ENCODE measurements at places on chromosomes 2 and 18.

- DNase-seq, result no peak
Measured at GRCh38 chr18:42029092-42029491, 74.1 kb downstream of the PIK3C3 start.

- DNase-seq, result peak; percentile 76
Measured at GRCh38 chr18:69951182-69951581, 3.5 kb upstream of the CD226 start.

DNA sequence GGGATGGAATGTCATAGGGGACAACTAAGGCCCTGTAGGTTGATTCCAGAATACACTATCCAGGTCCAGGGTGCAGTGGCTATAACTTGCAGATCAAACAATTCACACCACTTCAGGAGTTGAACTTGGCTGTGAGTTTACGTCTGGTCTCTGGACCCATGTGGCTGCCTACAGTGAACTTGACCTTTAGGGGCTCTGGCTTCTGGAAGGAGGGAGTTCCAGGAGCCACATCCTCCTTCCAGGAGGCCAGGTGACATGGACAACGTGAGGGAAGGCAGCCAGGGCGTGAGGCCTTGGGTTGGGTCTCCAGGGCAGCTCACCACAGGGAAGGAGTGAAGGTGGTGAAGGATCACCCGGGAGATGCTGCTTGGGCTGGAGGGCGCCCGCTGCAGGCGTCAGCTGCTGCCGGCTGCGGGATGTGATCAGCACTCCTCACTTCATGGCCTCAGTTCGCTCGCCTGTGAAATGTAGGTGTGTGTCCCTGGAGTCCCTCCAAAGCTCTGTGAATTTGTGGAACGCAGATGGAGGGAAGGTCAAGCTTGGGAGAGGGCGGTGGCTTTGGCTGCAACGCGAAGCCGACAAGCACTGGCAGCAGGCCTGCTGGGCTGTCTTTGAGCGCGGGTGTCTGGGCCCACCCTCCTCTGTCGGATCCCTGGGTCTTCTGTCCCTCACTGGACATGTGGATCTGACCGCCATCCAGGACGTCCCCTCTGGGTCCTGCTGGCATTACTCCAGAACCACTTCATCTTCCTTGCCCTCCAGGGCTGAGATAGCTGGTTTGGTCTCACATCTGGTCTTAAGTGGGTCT lies 146.5 kb downstream of the GLI2 start:
- DNase-seq, result no peak

DNA sequence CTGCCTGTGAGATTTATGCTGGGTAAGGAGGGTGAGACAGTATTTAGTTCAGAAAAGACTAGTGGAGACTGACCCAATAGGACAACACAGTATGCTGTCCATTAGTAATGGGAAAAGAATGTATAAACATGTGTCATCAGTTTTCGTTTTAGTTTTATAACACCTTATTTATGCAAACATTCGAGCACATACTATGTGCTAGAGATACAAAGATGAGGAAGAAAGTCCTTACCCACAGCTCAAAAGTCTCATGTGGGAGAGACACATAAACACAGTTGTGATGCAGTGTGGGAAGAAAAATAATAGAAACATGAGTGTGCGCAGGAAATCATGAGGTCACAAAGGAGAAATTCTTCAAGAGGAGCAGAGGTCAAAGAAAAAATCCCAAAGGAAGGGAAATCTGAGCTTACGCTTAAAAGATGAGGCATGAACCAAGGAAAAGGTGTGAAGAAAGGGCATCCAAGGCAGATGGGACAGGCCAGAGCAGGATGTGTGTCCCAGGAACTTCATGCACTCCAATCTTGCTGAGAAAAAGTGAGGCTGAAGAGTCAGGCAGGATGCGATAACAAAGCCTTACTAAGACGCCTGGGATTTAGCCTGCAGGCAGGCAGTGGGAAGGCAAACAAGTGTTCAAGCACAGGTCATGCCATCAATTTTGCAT lies 8.1 kb downstream of the METTL21A start:
- DNase-seq, result peak; percentile 60

DNA sequence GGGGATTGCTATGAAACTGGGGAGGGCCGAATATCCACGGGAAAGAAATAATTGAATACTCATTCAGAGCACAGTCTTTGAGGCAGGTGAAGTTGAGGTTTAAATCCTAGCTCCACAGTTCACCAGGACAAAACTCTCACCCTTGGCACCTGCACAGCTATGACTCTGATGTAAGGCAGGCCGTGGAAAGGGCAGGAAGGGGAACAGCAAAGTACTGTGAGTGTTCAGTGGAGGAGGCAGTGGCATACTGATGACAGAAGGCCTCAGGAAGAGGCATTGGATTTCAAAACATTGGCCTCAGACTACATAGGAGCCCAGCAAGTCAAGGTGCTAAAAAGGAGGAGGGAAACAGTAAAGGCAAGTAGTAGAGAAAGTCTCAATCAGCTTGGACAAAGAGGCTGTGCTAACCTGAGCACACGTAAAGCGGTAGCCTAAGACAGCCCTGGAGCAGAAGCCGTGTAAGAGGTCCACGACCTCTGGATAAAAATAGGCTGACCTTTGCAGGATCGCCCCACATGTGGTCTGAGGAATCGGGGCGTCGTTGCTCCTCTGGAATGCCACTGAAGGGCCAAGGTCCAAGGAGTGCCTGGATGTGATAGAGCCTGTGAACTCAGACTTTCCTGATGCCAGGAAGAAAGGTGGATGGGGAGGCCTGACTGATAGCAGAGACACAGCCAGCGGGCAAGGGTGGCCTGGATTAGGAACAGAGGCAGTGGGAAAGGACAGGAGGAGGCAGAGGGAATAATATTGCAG lies 243.6 kb downstream of the PID1 start:
- no peak for DNase-seq

GRCh38 chr2:207502577-207503198 lies 27.1 kb upstream of the CREB1 start:
- no peak for DNase-seq

DNA sequence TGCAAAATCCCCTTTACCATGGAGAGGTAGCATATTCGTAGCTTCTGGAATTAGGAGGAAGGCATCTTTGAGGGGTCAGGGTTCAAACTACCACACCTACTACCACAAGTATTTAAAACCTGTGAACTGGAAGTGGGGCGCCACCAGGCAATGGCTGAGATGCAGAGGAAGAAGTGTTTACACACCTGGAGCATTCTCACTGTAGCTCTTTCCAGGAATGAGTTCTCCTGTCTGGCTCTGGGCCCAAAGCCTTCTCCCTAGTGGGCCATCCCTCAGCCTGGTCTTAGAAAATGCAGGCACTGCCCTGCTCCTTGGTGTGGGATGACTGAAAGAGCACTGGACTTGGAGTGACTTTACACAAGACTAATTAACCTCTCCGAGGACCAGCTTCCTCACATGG lies 30.7 kb upstream of the FOXI3 start:
- DNase-seq, result no peak

GRCh38 chr2:127577973-127578372 lies 42.5 kb downstream of the MYO7B start:
- no peak for DNase-seq

Data from astrocyte of the hippocampus (primary cell).